ENCODE measurements at places on chromosomes 13 and 19.

DNA sequence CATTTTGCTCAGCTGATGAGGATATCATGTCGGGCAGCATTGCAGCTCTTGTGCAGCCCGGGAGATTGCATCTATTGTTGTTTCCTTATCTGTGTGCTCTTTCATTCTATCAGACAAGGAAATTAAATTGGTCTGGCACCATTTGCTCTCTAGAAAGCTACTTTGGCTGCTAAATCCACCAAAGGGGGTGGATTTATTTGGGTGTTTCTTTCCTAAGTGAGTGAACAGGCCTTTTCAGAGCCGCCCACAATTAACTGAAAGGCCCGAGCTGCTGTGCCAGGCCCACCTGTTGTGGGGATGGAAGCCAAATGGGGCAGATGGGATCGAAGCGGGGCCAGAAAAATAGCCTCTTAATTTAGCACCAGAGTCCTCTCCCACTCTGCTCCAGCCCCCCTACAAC, 99.4 kb downstream of the DNAJC15 start:
- no peak for DNase-seq

DNA sequence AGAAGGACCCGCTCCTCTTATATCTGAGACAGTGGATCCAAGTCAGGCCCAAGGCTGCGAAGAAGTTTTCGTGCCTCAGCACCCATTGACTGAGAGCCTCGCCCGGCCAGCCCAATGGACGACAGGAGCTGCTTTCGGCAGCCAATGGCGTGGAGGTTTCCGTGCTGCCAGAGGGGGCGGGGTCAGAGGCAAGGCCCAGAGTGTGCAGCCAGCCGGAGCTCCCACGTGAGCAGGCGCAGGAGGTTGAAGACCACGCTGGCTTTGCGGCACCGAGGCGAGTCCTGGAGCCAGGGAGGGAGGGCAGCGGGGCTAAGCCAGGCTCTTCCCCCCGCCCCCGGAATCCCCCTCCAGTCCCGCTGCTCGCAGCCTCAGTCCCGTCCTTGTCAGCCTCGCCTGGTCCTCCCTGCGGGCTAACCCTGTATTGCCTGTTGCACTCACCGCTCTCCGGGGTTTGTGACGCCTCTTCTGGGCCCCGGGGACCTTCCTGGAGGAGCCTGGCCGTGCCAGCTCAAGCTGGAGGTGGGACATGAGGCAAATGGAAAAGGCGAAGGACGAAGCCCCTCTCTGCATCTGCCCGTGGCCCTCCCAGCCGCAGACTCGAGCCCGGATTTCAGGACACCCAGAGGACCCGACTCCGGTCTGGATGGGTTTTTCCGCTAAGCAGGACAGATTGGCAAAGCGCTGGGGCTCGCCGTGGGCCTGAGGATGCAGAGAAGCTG, 1.5 kb downstream of the IFNL4 start:
- peak; percentile 10 for DNase-seq

- peak; percentile 84 for DNase-seq
These were observed 25.5 kb upstream of the SLC1A5 start for GRCh38 chr19:46813839-46814358.

DNA sequence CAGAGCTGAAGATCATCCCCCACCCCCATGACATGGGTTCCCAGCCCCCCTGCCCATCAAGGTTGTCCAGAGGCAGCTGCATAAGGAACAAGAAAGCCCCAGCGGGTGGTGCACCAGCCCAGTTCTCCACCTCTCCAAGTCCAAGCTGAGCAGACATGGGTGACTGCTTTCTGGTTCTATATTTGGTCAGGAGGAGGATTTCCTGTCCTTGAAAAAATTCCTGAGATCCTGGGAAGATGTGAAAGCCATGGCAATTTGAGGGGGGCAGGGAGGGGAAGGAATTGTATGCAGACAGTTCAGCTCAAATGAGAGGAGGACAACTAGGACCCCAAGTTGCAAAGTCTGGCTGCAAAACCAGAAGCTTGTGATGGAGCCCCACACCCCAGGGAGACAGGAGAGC, 55.4 kb upstream of the ADGRE5 start:
- no peak for DNase-seq

GRCh38 chr13:113819731-113820715, 43.9 kb downstream of the GAS6 start:
- no peak for DNase-seq

DNA sequence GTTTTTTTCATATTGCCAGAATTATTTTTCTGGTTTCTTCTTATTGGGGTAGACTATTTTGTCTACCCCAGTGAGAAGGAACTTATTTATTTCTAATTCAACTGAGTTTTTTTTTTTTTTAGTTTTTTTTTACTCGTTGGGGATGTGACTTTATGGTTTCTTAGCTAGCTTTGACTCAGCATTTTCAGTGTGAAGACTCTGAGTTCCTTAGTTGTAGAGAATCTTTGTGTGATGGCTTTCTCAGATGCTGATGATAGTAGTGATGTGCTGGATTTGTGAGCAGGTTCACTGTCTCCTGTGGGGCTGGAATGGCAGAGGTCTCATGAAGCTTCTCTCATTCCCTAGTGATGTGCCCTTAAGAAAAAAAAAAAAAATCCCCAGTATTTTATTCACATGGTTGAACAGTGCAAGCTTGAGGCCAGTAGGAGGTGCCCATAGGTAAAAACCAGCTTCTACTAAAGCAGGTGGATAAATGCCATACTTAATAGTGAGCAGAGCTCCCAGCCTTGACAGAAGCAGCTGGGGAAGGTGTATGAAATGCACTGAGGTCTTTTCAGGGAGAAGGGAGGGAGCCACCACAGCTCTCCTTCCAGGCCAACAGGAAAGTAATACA, 106.2 kb upstream of the KLF5 start:
- no peak for DNase-seq

GRCh38 chr19:3470500-3471128, 9.7 kb downstream of the SMIM24 start:
- DNase-seq: no peak

- DNase-seq: peak; percentile 8
These were observed 43.0 kb downstream of the CACNA1A start for GRCh38 chr19:13463296-13463695.

GRCh38 chr19:33405553-33406461, 32.3 kb downstream of the CEBPG start:
- no peak for DNase-seq

DNA sequence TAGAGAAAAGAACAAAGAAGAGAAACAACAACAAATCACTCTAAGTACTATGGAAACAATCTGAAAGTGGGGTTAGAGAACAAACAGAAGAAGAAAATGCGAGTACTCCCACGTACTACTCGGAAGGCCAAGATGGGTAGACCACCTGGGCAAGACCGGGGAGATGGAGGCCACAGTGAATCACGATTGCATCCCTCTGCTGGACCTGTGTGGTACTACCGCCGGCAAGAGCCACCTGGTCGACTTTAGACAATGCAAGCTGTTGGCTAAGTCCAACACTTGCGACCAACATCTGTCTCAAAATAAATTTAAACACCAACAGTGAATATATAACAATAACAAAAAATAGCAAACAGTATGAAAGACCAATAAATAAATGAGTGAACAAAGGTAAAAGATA, 45.5 kb upstream of the ZNF91 start:
- no peak for DNase-seq

- no peak for DNase-seq
These were observed 140.7 kb upstream of the RFC3 start for GRCh38 chr13:33677215-33677614.

GRCh38 chr13:59677966-59678814, 485.5 kb downstream of the DIAPH3 start:
- DNase-seq: peak; percentile 82

DNA sequence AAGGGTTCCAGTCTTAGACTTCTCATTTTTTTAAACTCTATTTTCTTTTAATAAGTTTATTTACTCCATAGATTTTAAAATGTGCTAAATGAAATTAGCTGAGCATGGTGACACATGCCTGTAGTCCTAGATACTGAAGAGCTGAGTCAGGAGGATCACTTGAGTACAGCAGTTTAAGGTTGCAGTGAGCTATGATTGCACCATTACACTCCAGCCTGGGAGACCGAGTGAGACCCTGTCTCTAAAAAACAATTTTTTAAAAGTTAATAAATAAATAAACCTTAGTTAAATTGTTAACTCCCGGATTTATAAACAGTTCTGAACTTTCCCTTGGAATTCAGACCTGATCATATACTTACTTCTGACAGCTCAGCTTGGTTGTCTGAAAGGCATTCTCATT, 32.5 kb downstream of the PCDH20 start:
- DNase-seq: no peak

- no peak for DNase-seq
These were observed 7.2 kb downstream of the ABHD13 start for GRCh38 chr13:108225440-108225839.

GRCh38 chr19:4635754-4636116, 3.6 kb upstream of the TNFAIP8L1 start:
- no peak for DNase-seq

DNA sequence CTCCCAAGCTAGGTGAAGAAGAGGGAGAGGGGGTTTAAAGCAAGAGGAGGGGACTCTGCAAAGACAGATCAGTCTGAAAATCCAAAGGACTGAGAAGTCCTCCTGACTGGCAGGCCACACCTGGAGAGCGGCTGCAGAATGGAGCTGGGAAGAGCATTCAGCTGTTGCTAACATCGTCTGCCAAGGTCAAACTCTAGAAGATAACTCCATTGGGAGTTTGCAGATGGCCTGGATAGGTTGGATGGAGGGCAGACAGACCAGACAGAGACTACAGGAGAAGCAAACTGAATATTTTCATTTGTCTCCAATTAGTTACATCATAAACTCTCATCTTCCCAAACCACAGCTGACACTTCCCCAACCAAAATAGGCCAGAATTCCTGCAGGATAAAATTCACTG, 19.9 kb upstream of the SHISA2 start:
- no peak for DNase-seq

DNA sequence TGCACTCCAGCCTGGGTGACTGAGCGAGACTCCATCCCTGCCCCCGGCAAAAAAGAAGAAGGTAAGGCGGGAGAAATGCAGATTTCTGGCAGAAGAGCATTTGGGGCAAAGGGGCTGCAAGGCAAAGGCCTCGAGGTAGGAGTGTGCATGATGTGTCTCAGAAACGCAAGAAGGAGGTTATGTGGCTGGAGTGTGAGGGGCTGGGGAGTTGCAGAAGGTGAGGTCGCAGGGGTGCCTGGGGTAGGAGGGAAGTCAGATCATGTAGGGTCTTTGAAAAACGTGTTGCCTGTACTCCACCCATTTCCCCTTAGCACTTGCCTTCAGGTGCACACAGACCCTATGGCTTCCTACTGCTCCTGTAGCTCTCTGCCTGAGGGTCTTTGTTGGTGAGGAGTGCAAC, 29.9 kb downstream of the KCTD15 start:
- no peak for DNase-seq

DNA sequence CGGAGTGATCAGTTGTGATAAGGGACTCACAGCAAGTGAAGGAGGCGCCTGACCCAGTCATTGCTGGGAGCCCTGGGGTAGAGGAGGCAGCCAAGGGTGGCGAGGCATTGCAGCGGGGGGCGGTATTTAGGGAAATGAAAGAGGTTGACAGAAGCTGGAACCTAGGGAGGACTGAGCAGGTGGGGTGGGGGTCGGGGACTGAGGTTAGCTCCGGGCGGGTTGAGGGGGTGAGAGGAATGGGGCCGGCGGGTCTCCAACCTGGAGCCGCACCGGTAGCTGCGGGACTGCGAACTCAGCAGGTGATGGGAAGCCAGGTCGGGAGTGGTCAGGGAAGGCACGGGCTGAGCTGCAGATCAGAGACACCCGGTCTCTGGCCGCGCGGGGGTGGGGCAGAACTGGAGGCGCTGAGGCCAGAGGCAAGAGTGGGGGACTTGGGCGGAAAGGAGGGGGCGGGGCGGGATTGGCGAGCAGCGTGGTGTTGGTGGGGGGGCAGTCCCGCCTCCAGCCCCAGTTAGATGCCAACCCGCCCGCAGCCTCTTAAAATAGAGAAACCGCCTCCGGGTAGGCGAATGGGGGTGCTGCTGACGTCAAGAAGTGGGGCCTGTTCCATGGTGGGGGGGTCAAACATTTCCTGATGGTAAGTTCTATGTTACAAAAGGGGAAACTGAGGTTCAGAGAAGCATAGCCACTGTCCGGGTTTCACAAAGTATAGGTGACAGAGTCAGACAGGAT, 1.5 kb downstream of the MAST3 start:
- DNase-seq: no peak

DNA sequence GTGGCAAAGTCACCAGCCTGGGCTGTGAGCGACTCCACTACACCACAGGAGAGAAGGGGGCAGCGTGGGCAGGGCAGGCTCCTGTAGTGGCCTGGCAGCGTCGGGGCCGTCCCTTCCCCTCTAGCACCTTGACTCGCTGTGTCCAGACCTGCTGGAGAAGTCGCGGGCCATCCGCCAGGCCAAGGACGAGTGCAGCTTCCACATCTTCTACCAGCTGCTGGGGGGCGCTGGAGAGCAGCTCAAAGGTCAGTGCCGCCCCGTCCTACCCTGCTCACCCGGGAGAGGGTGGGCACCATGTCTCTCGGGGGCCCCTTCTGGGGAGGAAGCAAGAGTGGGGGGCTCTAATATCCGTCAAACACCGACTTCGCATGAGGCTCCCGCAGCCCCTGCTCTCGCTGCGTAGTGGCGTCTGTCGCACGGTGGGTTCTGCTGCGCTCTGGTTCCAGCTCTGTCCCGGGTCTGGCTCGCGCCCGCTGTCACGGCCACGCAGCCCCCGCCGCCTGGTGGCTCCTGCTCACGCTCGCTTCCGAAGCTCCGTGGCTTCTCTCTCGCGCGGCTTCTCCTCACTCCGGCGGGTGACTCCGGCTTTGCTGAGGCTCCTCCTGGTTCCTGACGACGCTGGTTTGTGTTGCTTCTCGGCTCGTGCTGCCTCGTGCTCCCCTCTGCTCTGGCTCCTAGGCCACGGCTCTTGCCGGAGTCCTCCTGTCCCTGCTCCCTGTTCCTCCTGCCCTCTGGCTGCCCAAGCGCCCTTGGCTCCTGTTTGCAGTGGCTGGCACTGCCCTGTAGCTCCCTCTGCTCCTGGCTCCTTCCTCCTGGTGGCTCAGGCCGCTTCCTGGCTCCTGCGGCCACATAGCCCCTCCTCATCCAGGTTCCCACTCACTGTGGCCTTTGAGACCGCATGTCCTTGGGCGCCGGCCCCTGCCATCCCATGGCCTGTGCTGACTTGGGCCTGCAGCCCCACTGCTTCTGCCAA, 27.2 kb downstream of the MYH14 start:
- DNase-seq: no peak

- DNase-seq: peak; percentile 93
These were observed 917.6 kb downstream of the PCDH9 start for GRCh38 chr13:66312312-66313087.

GRCh38 chr19:54316746-54317107, 3.8 kb upstream of the LILRA5 start:
- no peak for DNase-seq
